ENCODE measurements at places on chromosomes 3 and 15. TPM values are rescaled to one million over a fixed set of nuclear protein-coding genes. Genes with fewer than 3 reads are reported as not detected.

- H3K36me3 ChIP-seq: no peaks in the 10 kb centered on the region
- H3K27ac ChIP-seq: no peak overlapping the region
- no peak overlapping the region for H3K4me3 ChIP-seq
- peaks cover 9% of the 10 kb centered on the region for H3K4me1 ChIP-seq
- no peak for DNase-seq
- H3K27me3 ChIP-seq: no peaks in the 10 kb centered on the region
Observed at GRCh38 chr3:114420072-114420471, 126.2 kb downstream of the TIGIT start.

Gene CSPG5
- total RNA-seq: 2.1 TPM

DNA sequence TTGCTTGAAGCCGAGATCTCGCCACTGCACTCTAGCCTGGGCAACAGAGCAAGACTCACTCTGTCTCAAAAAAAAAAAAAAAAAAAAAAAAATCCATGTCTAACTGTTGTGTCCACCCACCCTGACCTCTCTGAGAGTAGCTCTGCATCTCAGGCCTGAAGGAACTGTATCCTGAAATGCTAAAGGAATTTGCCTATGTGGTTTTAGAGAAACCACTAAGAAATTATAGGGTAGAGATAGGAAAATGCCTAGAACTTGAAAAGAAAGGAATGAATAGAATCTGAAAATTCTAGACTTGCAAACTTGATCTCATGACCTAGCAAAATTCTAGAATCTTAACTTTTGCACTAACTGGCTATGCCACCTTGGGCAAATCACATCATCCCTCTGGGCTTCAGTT lies 217.5 kb upstream of the ROPN1 start:
- H3K4me1 ChIP-seq: peaks cover 4% of the 10 kb centered on the region
- DNase-seq: no peak
- no peak overlapping the region for H3K27ac ChIP-seq
- no peaks in the 10 kb centered on the region for H3K36me3 ChIP-seq

Gene FBXO40
- not detected for total RNA-seq

Measured in type B pancreatic cell (in vitro differentiated cells).